ENCODE measurements at places on chromosomes 1 and 21.

GRCh38 chr1:242205622-242206489 is 207.0 kb upstream of the MAP1LC3C start:
- DNase-seq: no peak

- DNase-seq: no peak
Measured at GRCh38 chr1:209038316-209038715, 545.2 kb upstream of the CAMK1G start.

- no peak for DNase-seq
Measured at GRCh38 chr1:48793863-48794262, 17.2 kb upstream of the BEND5 start.

DNA sequence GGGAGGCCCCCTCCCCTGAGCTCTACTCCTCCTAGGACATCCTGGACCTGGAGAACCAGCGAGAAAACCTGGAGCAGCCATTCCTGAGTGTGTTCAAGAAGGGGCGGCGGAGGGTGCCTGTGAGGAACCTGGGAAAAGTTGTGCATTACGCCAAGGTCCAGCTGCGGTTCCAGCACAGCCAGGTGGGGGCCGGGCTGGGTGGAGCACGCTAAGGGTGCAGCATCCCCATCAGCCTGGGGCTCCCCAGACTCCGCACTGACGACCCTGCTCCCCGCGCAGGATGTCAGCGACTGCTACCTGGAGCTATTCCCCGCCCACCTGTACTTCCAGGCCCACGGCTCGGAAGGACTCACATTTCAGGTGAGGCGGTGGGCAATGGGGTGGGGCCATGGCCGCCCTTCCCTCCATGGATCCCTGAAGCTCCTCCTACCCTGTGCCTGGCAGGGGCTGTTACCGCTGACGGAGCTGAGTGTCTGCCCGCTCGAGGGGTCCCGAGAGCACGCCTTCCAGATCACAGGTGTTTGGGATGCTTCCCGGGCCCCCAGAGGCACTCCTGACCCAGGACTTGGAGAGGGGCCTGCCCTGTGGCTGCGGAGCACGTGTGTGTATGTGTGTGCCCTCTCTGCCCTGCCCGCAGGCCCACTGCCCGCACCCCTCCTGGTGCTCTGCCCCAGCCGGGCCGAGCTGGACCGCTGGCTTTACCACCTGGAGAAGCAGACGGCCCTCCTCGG is 4.1 kb downstream of the PLEKHN1 start:
- DNase-seq: no peak

DNA sequence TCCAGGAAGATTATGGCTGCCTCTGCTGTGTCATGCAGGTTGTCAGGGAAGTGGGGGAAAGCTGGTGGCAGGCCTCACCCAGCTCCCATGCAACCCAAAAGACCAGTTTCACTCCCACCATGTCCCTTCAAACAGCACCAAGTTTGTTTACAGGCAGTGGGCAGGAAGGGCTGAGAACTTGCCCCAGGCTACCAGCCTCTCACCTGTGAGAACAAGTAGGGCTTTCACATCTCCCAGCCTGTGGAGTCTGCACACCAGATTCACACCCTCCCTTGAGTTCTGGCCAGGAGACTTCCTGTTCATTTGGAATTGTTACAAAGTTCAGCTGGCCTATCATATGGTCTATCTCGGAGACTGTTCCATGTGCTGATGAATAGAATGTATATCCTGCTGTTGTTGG is 27.8 kb downstream of the RPAP2 start:
- DNase-seq: no peak

- peak; percentile 57 for DNase-seq
Measured at GRCh38 chr1:54081306-54082270, 28.2 kb downstream of the TCEANC2 start.

- DNase-seq: no peak
Measured at GRCh38 chr1:184416946-184417345, 30.1 kb downstream of the C1orf21 start.

DNA sequence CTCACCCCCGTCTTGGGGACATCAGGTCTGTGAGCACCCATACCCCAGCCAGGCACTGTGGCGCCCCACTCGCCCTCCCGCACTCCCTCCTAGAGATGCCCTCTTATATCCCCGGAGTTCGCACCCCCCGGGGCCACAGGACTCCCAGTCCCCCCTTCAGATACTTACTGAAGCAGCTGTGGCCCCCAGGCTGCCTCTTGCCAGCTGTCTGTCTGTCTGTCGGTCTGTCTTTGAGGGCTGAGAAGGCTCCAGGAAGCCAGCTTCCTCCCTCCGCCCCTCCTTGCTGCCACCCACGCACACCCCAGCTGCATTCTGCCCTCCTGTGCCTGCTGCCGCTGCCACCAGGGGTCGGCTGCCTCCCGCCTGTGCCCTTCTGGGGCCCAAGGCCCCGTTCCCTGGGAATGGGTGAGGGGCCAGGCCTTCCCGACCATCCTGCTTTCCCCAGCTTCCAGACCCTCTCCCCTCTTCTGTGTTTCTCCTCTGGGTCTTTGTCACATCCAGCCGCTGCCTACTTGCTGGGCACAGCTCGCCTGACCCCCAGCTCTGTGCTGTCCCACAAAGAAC is at the start of gene PTPN7:
Gene PTPN7 (minus strand): TSS at position 226 of the 564 bp plus-strand sequence. CDS start 1,200 bp downstream, outside the sequence.
- peak; percentile 92 for DNase-seq

DNA sequence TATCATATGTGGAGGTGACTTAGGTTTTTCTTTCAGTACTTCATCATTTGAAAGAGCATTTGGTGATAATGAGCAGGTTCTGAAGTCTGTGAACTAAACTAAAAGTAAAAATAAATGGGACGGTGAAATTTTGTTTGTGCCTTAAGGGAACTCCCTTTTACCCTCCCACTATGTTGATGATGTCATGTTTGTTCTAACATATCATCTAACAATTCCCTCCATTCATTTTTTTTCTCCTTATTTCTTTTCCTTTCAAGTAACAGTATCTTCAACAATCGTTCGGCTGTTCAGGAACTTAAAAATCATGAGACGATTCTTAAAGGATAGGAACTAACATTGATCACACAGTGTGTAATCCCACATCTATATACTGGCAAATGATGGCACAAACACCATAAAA is 30.0 kb upstream of the IRF2BP2 start:
- no peak for DNase-seq

GRCh38 chr1:245751726-245752470 is 597.1 kb downstream of the KIF26B start:
- no peak for DNase-seq

DNA sequence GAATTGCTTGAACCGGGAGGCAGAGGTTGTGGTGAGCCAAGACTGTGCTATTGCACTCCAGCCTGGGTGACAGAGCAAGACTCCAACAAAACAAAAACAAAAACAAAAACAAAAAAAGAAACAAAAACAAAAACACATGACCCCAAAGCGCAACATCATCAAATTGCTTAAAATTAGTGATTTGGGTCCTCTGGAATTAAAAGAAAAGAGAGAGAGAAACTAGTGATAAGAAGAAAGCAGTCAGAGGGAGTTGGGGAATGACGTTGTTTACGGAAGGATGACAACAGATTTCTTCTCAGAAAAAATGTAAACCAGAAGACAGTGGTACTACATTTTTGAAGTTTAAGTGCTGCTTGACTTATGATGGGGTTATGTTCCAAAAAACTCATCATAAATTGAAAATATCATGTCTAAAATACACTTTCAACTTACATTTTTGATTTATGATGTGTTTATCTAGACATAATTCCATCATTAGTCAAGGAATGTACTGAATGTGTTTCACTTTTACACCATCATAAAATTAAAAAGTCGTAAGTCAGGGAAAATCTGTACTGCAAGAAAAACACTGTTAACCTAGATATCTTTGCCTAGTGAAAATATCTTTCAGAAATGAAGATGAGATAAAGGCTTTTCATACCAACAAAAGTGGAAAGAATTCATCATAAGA is 88.0 kb downstream of the MT1HL1 start:
- no peak for DNase-seq

DNA sequence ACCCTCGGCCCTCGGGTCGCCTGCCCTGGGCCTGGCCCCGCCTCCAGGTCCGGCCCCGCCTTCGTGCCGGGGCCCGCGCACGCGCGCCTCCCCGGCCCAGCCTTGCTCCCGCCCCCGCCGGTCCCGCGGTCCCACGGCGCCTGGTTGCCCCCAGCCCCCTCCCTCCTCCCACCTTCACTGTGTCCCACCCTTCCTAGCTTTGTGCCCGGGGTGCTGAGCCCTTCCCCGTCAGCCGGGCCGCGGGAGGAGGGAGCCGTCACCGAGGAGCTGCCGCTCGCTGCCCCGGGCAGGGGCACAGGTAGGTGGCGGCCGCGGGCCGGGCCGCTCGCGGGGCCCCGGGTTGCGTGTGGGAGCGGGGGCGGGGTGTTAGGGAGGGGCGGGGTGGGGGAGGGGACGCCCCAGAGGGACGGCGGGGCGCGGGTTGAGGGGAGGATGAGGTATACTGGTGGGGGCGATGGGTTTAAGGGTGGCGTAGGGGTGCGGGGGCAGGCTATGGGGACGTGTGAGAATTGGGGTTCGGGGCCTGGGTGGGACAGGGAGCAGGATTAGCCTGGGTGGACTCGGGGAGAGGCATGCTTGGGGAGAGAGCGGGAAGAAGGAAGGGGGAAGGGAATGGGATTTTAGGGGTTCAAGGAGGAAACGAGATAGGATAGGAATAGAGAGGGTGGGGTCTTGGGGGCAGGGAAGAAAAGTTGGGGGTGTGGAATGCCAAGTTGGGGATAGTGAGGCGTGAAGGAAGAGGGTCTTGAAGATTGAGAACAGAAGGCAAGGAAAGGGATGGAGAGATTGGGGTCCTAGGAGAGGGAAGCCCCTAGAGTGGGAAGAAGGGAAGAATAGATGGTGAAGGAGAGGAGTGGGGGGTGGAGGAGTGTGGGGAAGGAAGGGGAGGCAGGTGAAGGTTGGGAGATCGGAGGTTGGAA is at the start of gene LRRC42:
Gene LRRC42 (plus strand): TSS at position 99 of the 920 bp plus-strand sequence. CDS start 5,650 bp downstream, outside the sequence.
- DNase-seq: peak; percentile 68

DNA sequence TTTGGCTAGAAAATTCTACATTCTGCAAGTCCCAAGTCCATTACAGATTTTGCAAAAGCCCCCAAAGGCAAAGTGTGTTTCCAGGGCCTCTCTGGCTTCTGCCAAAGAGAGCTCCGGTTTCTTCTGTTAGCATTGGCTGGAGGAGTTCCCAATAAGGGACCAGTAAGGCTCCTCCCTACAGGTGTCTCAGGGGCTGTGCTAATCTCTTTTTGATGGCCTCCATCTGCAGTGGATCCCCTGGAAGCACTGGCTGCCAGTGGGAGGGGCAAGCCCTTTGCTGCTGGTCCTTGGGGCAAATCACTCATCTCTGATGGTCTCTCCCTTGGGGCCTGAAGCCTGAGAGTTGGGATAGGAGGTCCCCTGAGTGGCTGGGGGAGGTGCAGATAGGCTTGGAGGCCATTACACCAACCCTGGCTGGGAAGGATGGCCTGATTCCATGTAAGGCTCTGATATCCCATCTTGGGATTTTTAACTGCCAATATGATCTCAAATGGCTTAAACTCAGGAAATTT is 89.1 kb upstream of the USP24 start:
- DNase-seq: no peak

GRCh38 chr1:109131059-109131458 is 17.1 kb downstream of the ELAPOR1 start:
- no peak for DNase-seq

DNA sequence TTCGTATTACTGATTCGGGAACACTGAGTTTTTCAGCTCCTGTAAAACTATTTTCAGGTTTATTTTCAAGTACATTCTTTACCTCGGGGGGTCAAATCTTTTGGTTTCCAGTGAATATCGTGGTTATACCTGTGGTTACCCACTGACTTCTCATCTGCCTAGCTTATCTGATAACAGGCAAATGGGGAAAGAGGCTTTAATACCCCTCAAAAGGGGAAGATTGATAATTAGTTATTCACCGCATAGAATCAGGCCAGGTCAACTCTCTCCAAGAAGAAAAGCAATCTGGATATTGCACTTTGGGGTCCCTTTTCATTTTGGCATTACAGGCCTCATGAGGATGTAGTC is 23.0 kb downstream of the RUNX1 start:
- no peak for DNase-seq

GRCh38 chr1:15390667-15391066 is 19.0 kb upstream of the EFHD2 start:
- no peak for DNase-seq

- DNase-seq: no peak
Measured at GRCh38 chr1:20626524-20626923, 6.7 kb upstream of the PINK1 start.

- DNase-seq: peak; percentile 48
Measured at GRCh38 chr1:39575191-39576015, 1.2 kb downstream of the PABPC4 start.

DNA sequence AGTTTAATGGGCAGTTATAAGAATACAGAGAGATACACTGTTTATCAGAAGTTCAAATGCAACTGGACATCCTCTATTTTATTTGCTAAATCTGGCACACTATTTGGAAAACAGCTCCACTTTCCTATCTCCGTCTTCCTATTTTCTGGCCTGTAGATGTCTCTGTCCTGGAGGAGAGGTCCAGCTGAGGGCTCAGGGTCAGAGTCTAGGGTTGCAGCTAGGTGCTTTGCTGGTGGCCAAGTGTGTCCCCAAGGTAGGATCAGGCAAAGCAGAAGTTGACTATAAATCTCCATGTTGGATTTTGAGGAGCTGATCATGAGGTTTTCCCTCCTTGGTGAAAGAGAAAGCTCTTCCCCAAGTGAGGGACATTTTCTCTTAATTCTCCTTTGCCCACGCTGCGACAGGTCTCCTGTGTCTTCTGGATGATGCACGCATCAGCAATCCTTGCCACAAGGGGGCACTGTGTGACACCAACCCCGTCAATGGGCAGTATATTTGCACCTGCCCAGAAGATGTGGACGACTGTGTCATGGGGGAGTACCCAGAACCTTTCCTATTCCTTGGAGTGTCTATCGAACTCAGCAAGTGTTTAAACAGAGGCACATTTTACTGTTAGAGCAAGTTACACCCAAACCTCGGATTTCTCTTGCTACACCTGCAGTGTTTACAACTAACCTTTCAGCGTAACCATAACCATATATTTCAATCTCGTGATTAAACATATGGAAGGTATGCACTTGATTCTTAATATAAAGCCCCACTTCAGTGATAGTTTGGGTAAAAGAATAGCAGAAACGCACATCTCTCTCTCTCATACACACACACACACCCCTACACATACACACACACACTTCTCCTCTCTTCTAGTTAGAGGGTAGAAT is 10.2 kb downstream of the ADAM30 start:
- peak; percentile 53 for DNase-seq

GRCh38 chr1:209569455-209570207 is 13.9 kb upstream of the CAMK1G start:
- DNase-seq: peak; percentile 78

DNA sequence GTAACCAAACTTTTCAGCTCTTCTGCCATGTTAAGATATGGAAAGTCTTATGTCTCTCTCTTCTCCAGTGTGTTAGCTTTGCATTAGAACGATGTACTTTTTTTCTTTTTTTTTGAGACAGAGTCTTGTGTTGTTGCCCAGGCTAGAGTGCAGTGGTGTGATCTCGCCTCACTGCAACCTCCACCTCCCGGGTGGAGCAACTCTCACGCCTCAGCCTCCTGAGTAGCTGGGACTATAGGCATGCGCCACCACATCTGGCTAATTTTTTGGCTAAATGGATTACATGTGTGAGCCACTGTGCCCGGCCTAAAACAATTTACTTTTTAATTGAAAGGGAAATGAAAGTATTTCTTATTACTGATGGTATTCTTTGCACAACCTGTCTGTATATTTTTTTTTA is 35.8 kb downstream of the SPEN start:
- no peak for DNase-seq

Data from stimulated activated CD4-positive, alpha-beta T cell treated with anti-CD3 and anti-CD28 coated beads, Interleukin-4, amount 100 ng/mL, for 1 hour (primary cell).